ENCODE measurements at places on chromosomes 3 and 15. TPM values are rescaled to one million over a fixed set of nuclear protein-coding genes. Genes with fewer than 3 reads are reported as not detected.

Gene CLDN16
- total RNA-seq: 0.50 TPM

Gene CCR5
- total RNA-seq: not detected

Gene CHRNA7
- 1.5 TPM for total RNA-seq

Gene SLC22A14
- 0.45 TPM for total RNA-seq

Gene CLDN11
- 0.70 TPM for total RNA-seq

Gene TMEM266
- 0.36 TPM for total RNA-seq

Gene BFSP2
- total RNA-seq: not detected

Gene RIOX2
- 17.3 TPM for total RNA-seq

Gene ERICH6
- 0.09 TPM for total RNA-seq

Gene CYP8B1
- total RNA-seq: not detected

Gene MAP3K13
- 22.2 TPM for total RNA-seq

Gene AHSG
- total RNA-seq: not detected

Gene SEMA3G
- total RNA-seq: 0.26 TPM

Gene APOD
- not detected for total RNA-seq

Gene ACKR4
- not detected for total RNA-seq

Gene GCNT3
- 1.8 TPM for total RNA-seq

Gene HEG1
- total RNA-seq: 62.1 TPM

Gene DNAH12
- total RNA-seq: 0.23 TPM

Gene ZMYND10
- 0.39 TPM for total RNA-seq

Gene SEMA6D
- 1.0 TPM for total RNA-seq

Gene KNG1
- not detected for total RNA-seq

Gene CHRM5
- total RNA-seq: not detected

Gene ZPLD1
- total RNA-seq: 0.60 TPM

Gene TTLL13
- 0.14 TPM for total RNA-seq

Gene MAGI1
- 31.8 TPM for total RNA-seq

Gene WDR76
- 1.0 TPM for total RNA-seq

Gene CERS3
- total RNA-seq: not detected

Gene CRYBG3
- total RNA-seq: 13.0 TPM

Gene FAM107A
- not detected for total RNA-seq
